Fibroblast of mammary gland (primary cell): ENCODE measurements at places on chromosomes 6 and 20.

DNA sequence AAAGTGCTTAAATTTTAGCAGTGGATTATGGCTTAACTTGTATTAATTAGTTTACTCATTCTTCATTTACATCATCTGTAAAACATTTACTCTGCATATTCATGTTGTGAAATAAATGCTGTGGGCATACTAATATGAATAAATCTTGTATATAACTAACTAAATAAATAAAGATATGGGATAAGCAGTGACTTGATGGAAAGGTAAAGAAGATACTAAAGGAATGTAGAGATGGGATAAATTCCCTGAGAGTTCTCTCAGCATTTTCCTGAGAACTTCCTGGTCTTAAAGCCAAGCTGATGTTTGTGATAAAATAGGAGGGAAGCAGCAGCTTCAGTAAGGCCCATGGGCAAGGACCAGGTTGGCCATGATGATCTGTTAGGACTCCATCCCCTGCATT lies 652.1 kb downstream of the RNF144B start:
- DNase-seq = no peak

- DNase-seq = no peak
Observed at GRCh38 chr20:38342713-38343310, 3.5 kb upstream of the LBP start.

DNA sequence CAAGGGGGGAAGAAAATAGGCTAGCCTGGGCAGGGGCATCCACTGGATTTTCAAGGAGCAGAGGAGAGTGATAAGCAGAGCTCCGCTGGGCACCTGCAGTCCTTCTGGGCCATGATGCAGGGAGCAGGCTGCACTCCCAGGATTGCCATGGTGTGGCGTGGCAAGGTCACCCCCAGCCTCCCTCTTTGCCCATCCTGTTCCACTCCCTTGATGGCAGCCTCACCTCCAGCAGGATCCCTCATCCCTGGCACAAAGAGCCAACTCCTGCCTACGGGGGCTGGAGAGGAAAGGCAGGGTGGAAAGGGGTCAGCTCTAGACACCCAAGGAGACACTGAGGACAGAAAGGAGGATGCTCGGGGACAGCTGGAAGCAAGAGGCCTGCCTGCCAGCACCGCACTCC lies 22.4 kb upstream of the MYMX start:
- DNase-seq = no peak

DNA sequence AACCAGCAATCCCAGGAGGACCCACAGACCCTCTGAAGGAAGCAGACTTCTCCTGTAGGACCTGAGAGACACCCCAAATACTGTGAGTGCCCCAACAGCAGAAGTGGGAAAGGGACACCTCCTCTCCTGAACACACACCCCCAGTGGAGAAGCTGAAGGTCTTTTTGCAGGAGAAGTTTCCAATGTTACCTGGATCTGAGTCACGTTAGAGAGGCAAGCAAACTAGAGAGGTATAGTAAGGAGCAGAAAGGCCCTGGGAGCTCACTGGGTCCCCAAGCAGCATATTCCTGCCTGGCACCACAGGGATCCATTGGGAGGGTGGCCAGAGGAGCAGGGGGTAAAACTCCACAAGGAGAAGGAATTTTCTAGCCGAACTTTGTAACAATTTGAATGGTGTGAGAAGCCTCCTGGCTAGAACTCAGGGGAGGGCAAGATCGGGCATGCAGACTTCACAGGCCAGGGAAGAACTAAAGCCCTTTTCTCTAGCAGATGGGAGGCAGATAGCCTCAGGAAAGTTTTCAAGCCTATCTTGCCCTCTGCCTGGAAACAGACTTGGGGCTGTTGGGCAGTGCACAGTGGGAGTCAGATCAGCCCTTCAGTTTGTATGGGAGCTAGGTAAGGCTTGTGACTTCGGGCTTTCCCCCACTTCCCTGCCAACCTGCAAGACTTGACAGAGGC lies 68.2 kb upstream of the SSTR4 start:
- no peak for DNase-seq

DNA sequence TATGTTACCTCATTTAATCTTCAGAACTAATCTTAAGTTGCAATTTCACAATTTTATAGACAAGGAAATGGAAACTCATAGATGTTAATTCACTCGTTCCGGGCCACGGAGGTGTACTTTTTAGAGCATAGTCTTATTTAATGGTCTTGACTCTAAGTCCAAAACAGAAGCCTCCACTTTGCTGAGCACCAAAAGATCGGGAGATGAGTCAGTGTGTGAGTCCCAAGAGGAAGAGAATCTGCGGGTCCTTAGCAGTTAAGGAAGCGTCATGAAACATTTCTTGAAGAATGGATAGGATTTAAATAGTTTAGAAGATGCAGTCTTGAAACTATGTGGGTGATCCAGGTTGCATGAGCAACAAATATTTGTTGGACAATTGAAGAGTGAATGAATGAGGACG lies 231.8 kb upstream of the QKI start:
- DNase-seq = no peak
